ENCODE measurements at places on chromosomes 1 and 21.

GRCh38 chr1:233389169-233389568, 61.6 kb downstream of the MAP3K21 start:
- DNase-seq = no peak

DNA sequence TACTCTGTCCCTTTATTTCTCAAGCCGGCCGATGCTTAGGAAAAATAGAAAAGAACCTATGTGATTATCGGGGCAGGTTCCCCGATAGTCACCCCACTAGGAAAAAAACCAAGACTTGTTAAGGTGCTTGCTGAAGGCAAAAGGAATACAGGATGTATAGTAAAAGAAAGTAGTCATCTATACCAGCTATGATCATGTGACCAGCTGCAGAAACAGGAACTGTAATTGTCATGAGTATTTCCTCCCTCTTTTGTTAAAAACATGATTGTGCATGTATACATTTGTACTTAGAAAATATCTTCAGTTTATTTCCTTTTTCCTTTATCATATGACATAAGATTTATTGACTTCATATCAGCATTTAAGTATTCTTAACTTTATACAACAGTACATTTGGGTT, 30.5 kb downstream of the PIGK start:
- no peak for DNase-seq

DNA sequence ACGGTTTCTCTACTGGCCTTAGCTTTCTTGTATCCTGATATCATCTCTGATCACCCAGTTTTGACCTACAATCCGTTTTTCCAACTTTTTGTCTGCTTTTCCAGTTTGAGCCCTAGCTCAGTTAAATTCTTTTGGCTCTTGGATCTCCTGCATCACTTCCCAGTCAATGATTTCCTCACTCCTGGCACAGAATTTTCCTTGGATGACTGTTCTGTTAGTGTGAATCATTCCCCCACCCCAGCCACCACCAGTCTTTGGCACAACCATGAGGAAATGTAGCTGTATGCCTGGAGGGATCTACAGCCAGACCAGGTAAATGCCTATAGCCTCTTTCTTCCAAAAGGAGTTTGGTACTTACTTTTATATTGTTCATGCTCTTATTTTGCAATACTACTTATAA, 187.2 kb upstream of the PTGFR start:
- DNase-seq = no peak

DNA sequence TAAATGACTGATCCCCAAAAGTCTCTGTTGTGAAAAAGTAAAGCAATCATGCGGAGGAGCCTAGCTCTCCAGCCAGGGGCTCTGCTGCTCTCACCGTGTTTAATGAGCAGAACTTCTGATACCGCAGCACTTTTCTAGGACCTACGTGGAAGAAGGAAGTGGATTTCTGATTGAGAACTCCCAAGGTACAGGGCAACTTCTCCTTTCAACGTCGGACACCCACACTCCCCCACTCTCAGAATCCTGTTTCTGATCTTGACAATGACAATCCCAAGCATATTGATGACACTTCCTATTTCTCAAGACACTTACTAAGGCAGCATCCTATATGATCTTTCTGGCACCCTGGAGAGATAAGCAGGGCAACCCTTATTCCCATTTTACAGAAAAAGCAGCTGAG, 78.4 kb downstream of the PROX1 start:
- no peak for DNase-seq

GRCh38 chr1:108601708-108602410, 42.0 kb downstream of the EEIG2 start:
- no peak for DNase-seq

- DNase-seq = no peak
Observed at GRCh38 chr1:17816511-17816910, 61.4 kb downstream of the ACTL8 start.

DNA sequence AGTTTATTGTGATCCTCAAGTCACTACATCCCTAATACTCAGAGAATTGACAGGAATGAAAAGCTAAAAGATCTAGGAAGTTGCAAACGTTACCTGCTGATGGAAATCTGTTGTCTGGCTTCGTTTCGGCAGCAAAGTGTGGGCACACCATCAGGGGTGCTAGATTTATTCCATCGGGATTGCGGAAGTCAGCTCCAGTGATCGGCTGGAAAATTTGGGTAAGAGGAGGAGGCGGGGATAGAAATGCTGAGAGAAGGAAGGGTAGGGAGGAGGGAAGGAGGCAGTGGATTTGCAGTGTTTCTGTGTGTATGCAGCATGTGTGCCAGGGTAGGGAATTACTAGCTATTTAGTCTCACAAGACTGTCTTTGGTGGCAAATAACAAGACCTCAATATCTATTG, at the start of gene CTSK:
Gene CTSK, minus strand, starts transcription at position 140 of the 400 bp plus-strand sequence. CDS start 1,455 bp downstream, outside the sequence.
- no peak for DNase-seq

DNA sequence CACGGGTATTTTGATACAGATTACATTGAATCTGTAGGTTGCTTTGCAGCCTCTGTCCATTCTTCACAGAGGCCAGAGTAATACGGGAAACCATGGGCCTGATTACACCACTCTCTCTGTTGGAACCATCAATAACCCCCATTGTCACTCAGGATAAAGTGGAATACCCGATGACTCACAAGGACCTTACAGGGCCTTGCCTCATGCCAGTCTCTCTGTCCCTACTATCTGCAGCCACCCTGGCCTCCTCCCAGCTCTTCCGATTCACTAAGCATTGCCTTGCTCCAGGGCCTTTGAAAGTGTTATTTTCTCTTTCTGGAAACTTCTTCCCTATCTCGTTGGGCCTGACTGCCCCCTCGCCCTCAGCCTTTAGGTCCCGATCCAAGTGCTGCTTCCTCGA, 61.7 kb downstream of the HMGB4 start:
- DNase-seq = no peak

DNA sequence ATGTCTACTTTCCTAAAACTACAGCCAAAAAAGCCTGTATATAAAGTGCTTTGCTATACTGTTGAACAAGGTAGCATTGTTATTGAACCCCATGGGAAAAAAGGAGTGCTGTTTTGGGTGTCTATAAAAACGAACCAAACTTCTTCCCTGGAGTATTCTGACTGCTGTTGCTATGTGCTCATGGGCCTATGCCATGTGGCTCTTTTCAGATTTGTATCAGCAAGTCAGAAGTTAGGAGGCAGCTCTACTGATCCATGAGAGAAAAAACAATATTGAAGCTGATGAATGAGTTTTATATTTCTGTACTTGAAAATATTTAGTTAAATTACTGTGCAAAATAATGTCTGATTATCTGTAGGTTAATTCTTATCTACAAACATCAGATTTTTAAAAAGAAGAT, 66.5 kb downstream of the ADGRL2 start:
- no peak for DNase-seq

DNA sequence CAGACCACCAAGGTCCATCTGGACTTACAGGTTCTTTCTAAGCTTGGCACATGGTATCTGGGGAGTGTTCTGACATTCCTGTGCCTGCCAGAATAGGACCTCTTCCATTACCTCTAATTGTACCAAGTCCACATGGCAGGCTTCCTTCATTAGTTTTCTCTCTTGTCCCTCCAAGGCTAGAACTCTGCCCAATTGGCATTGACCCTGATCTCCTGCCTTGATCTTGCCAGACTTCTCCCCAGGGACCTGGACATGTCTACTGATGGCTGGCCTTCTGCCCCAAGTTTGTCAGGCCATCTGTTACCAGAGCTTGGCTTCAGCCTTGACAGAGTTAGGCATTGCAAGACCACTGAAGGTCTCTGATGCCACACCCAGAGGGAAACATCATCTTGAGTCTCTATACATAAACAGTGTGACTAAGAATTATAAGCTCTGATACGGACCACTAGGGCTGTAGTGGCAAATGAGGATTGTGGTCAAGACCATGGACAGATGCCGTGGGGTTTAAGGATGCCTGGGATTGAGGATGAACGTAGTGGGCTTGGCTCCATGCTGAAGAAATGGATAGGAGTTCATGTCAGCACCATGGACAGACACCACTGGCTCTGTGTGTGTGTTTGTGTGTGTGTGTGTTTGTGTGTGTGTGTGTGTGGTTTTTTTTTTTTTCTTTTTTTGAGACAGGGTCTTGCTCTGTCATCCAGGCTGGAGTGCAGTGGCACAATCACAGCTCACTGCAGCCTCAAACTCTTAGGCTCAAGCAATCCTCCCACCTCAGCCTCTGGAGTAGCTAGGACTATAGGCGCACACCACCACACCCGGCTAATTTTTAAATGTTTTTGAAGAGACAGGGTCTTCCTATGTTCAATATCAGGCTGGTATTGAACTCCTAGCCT, 19.5 kb upstream of the PSMB2 start:
- DNase-seq = no peak

- DNase-seq = no peak
Observed at GRCh38 chr1:153985341-153985912, 712 bp downstream of the RAB13 start.

- no peak for DNase-seq
Observed at GRCh38 chr1:215669806-215670491, 102.8 kb downstream of the KCTD3 start.

GRCh38 chr1:44681905-44682882, 7.7 kb downstream of the ARMH1 start:
- DNase-seq = no peak

DNA sequence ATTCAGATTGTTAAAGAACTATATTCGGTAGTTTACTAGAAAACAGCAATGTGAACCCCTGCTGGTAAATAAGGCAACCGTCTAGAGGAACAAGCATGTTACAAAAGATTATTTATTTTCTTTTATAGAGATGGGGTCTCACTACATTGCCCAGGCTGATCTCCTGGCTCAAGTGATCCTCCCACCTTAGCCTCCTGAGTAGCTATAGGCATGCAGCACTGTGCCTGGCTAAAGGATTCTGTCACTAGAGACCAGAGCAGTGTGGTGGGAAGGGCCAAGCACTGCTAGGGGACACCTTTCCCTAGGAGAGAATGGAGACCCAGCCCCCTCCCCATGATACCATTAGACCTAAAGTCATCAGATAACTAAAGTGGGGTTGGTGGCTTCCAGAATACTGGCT, 28.9 kb downstream of the SLC27A3 start:
- DNase-seq = no peak

DNA sequence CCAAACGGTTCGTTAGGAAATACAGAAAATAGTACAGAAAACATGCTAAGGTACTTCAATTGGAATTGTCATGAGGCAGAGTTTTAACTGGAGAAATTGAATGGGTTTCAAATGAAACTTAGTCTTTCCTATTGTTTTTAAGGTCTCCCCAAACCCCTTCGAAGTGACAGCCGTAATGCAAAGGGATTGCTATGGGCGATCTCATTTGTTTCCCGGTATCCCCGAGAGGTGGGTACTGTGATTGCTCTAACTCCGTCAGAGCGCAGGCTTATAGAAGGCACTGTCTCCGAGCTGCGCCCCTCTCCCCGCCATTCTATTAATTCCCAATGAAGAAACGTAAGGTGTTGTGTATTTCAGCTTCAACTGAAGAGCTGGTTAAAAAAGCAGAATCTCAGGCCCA, 22.0 kb upstream of the RNF187 start:
- no peak for DNase-seq

- no peak for DNase-seq
Observed at GRCh38 chr1:2133879-2134215, 60.7 kb downstream of the FAAP20 start.

DNA sequence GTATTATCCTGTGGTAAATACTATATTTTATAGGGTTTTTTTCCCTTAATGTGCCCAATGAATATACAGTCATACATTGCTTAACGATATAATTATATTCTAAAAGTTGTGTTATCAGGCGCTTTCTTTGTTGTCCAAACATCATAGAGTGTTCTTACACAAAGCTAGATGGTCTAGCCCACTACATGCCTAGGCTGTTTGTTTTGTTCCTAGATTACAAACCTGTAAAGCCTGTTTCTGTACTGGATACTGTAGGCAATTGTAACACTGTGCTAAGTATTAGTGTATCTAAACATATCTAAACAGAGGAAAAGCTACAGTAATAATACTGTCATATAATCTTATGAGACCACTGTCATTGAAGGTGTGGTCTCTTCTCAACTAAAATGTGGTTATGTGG, 242.6 kb upstream of the C1orf105 start:
- no peak for DNase-seq

GRCh38 chr1:47262787-47263413, 30.9 kb upstream of the TAL1 start:
- no peak for DNase-seq

DNA sequence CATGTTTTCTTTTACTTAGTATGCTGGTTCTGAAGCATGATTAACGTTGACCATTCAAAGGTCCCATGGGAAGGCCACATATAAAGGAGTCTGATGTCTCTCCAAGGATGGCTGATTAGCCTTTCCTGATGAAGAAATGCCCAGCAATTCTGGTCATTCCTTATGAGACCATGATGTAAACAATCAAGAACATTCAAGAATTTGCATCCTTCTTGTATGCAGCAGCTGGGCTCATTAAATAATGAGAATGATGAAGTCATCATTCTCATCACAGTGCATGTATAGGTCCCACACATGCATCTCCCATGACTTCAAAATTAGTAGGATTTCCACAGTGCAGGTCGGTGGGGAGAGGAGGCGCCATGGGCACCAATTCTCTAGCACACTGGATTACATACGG, 85.4 kb downstream of the APP start:
- DNase-seq = no peak

- peak; percentile 67 for DNase-seq
Observed at GRCh38 chr21:46295996-46296752, 10.0 kb downstream of the YBEY start.

DNA sequence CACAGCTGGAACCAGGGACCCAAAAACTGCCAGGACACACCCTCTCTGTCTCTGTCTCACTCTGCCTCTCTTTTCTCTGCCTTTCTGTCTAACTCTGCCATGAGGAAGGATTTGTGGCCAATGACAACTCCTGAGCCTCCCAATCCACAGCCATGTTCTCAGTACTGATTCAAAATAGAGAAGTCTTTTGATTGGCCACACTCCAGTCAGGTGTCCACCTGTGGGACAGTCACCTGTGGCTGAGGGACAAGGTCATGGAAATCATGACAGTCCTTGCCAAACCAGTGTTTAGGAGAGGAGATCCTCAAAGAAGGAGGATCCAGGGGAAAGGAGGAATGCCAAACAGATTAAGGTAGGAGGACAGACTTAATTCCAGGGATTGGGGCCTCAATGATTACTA, 15.8 kb downstream of the TINAGL1 start:
- peak; percentile 17 for DNase-seq

GRCh38 chr1:201825245-201825644, 3.7 kb upstream of the IPO9 start:
- no peak for DNase-seq

GRCh38 chr1:59071876-59072582, 224.9 kb upstream of the FGGY start:
- DNase-seq = no peak

DNA sequence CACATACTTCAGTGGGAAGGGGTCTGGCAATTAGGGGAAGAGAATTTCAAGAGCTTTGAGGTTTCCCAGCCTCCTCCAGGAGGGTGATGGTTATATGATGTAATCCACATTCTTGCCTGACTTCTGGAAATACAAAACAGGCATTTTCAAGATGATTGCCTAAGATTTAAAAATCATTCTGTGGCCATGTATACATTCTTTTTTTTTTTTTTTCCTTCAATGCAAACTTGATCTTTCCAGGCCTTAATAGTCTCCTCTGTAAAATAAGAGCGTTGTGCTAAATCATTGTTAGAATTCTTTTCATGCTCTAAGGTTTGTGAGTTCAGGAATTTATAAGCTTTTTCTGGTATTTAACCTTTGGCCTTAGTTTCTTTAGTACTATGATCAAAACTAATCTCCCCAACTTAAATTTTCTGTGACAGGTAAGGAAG, 192.3 kb upstream of the HMCN1 start:
- DNase-seq = no peak

- no peak for DNase-seq
Observed at GRCh38 chr1:23568608-23569383, 9.5 kb upstream of the ID3 start.

All from breast epithelium (tissue), 4 donors.